ENCODE measurements at places on chromosomes 3 and 15. TPM values are rescaled to one million over a fixed set of nuclear protein-coding genes. Genes with fewer than 3 reads are reported as not detected.
A peak's percentile ranks its signal among the peaks of the same experiment; 100 is the strongest.

FES gene
- total RNA-seq: 40.1 TPM

DNA sequence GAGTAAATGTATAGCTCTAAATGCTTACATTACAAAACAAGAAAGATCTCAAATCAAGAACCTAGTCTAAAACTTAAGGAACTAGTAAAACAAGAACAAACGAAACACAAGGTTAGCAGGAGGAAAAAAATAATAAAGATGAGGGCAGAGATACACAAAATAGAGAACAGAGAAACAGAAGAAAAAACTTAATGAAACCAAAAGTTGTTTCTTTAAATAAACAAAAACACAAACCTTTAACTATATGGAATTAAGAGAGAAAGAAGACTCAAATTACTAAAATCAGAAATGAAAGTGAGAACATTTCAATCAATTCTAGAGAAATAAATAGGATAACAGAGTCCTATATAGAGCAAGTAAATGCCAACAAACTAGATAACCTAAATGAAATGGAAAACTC is 59.6 kb downstream of the DLG1 start:
- DNase-seq: no peak

DNA sequence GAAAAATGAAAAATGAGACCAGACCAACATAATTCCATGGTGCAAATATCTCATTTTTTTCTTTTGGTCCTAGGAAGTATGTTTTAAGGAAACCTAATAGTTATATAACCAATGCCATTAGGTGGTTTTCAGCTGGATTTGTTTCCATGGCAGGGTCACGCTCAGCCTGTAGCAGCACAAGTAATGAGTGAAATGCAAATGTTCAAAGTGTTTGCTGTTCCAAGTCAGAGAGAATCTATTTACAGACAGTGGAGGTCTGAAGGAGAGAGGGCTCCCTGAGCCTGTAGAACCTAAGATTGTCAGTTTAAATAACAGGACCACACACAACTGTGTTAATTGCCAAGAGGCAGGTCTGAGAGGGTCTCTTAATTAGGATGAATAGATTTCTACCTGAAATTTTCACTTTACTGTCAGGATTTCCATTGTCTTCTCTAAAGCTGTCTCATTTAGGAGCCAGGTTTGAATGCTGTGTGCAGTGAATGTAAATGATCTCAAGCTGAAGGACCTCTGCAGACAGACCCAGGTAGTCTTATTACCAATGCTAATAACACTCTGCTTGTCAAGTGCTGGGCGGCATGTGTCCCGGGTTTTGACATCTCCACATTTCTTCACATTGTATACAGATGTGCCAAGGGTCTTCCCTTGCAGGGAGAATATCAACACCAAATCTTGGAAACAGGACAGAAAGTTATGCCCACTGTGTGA is 317.3 kb upstream of the NECTIN3 start:
- DNase-seq: peak; percentile 46

DNA sequence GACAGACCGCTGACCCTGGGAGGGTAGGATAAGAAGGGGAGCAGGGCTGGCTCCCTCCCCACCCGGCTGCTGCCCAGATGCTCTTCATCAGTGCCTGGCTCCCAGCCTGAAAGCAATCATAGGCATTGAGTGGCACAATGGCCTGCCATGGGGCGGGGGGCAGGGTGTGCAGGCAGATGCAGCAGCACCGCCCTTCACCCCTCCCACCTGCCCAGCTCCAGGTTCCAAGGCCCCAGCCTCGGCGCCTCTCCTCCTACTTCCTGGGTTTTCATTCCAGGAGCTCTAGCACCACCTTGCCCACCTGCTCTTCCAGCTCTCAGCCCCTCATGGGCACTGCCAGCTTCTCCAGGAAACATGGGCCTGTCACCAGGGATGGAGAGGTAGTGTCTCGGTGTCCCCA is 101.7 kb downstream of the MEGF11 start:
- DNase-seq: peak; percentile 40

DNA sequence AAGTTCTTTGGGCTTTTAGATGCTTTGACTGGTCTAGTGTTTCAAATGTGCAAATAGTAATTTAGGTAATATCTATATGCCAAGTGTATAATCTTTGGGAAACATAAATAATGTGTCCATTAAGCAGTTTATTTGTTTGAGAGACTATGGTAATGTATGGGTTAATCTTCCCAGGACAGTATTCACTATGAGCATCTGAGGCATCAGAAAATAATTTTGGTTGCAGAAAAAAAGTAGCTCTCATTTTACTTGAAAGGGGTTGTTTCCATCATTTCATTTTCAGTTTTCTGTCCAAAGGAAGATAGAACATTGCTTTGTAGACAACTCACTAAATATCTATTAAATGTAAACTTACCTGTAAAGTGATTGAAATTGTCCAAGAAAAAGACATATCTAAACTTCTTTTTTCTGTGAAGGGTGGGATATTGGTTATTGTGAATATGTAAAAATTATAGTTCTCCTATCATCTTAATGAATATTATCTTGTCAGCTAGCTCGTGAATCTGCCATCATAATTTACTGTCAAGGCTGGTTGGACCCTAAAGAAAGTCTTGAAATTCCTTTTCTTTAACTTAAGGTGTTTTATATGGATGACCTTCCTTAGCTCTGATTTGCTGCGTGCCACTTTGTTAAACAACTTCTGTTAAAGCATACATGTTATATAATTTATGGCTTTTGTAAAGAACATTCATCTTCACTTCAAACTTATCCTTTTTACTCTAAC is 108.8 kb downstream of the EPHA3 start:
- no peak for DNase-seq
